ENCODE measurements at places on chromosomes 5 and 9.

GRCh38 chr9:137688725-137689124 is 69.9 kb downstream of the EHMT1 start:
- DNase-seq = no peak

GRCh38 chr9:127776195-127776923 is 2.1 kb downstream of the SH2D3C start:
- DNase-seq = peak; percentile 70

GRCh38 chr9:126261584-126262356 is 64.9 kb upstream of the MVB12B start:
- no peak for DNase-seq

DNA sequence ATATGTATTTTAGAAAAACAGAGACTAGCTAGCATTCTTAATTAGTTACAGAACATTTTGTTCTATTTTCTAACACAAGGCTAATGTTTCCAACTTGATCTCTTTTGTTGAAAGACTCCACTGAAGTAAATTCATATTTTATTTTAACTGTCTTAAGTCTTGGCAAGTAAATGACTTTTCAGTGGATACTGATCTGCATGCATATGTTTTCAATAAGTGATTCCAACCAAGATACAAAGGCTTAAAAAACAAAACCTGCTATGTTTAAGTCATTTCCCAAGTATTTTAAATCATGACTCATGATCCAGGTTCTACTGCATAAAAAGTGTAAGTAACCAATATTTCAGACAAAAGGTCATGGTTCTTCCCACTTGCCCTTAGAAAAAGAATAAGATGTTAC is 5.7 kb downstream of the CDO1 start:
- no peak for DNase-seq

DNA sequence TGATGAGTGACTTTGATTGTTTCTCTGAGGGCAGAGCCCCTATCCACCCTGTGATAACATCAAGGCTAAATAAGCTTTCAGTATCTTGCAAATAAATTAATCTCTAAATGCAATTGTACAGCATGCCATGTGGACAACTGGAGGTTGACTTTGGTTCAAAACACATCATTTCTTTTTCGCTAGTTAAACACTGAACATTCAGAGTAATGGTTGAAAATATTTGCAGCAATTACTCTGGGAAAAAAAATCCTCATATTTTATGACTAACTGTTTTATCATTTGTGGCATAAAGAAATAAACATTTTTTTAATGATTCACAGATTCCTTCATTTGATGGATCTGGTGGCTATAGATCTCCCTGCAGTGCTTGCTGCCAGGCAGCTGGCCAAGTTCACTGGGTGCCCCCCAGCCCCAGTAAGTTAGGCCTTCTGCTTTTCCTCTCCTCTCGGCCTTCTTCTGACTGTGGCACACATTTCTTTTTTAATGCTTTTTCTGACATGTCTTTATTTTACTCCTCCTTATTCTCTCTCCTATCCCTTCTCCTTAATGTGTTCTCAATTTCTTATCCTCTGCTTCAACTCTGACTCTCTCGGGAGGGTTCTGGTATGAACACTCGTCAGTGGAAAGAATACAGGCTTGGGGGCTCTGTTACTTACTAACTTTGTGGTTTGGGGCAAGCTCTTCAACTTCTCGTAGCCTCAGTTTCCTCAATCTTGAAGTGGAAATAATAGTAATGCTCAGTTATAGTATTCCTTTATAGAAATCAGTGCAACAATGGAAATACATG is 69.6 kb downstream of the ADAMTSL1 start:
- no peak for DNase-seq

DNA sequence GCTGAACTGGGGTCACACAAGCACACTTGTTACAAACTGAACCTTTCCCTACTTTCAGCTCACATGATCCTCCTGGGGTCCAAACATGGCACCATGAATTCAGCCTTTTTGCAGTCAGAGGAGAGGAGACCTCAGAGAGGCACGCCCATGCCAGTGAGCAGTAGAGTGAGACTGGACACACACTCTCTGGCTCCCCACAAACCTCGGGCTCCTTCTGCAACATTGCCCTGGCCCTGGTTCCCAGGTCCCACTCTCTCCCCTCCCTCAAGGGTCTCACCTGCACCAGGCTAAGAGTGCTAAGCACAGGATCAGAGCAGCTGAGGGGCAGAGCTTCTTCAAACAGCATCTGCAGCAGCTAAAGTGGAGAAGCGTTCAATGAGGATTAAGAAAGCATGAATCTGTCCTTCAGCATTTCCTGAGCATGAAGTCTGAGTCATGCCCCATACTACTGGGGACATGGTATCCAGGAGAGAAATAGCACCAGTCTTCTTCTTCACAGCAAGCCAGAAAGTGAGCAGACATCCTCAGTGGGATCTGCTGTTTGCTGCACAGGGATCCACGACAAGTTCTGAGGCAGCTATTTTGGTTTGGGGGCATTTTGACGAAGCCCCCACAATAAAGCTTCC is 27.2 kb downstream of the SLC35A4 start:
- peak; percentile 14 for DNase-seq

DNA sequence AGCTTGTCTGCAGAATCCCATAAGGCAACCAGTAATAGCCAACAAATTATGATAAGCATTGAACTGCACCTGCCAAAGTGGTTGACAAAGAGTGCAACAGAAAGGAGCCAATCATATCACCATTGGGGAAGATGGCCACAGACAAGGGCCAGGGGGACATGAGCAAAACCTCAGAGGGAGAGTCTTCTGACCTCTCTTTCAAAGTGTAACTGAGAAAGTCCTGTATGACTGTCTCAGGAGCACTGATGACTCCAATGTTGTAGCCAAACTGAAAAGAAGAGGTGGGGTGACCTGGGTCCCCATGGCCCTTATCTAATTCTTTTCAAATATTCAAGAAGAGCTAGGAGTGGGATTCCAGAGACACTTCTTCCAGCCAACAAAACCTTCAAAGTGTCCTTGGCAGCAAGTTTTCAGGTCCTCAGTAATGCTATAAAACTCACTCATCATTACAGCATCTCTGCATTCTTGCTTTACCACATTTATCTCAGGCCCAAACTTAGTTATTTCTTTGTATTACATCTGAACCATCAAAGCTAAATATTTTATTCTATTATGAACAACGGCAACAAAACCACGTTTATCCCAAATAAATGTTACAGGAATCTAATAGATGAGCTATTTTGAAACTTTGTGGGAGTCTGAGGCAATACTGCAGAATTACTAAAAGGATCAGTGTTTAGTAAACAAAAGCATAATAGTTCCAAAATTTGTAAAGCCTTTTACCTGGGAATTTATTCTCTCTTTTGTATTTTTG is 24.4 kb downstream of the FBLL1 start:
- no peak for DNase-seq

DNA sequence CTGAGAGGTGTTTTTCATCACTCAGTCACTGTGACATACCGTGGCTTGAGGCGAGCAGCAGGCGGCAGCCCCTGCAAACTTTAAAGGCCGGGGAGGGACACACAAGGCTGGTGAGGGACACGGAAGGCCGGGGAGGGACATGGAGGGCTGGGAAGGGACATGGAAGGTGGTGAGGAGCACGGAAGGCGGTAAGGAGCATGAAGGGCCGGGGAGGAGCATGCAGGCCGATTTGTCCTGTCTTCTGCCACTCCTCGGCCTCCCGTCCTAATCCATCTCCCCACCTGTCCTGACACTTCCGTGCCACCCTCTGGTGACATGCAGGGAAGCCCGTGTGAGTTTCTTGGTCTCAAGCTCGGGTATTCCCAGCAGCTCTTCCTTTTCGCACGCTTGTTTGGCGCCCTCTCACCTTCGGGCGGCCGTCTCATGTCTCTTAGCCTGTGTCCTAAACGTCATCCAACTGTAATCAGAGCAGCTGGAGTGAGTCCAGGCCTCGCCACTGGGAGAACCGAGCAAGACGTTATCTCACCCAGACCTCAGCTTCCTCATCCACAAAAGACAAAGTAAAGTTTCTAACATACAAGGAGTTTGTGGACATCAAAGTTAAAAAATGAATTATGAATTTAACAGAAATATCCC is 126.5 kb downstream of the MRPL36 start:
- no peak for DNase-seq

- DNase-seq = no peak
Observed at GRCh38 chr5:159157552-159157951, 51.8 kb downstream of the RNF145 start.

GRCh38 chr5:60366489-60366888 is 333.5 kb downstream of the DEPDC1B start:
- no peak for DNase-seq

DNA sequence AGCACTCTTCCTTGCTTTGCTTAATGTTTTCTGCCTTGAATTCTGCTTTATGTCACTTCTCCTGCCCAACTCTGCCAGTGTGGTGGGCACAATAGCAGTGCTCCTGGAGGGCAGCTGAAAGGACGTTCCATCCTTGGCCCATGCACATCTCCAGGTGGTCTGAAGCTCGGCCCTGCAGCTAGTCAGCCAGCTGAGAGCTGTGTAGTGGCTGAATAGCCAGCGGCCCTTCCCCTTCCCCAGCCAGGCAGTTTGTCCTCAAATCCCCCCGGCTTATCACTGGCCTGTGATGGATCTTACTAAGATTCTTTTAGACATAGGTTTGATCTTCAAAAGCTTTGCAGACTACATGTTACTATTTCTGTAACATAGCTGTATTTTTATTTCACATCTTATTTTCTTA is 42.7 kb upstream of the ANGPTL2 start:
- no peak for DNase-seq

DNA sequence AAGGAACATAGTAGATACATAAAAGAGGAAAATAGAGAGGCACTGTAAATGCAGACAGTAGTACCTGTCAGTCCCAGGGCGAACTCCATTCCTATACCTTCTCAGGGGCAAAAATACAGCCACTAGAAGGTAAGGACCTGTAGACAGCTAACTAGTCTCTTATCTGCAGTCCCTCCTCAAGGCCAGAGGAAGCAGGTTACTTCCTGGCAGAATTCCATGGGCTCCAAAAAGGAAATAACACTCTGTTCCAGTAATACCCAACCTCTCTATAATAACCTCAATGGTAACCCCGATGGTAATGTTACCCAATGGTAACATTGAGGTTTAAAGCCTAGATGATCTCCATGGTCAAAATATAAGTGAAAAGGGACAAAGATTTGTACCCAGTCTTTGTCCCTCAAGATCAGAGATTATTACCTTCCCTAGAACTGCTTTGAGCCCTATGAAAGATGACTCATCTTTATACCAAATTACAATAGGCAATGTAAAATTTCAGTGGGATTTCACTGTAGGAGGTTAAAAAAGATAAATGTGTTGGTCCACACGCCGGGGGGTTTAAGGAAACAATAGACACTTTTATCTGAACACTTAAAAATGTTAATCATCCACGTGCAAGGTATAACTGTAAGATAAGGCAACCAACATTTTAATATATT is 113.0 kb downstream of the DENND1A start:
- no peak for DNase-seq

- DNase-seq = peak; percentile 38
Observed at GRCh38 chr5:69368458-69369339, 621 bp downstream of the AK6 start.

GRCh38 chr9:7223981-7224380 is 466.2 kb downstream of the KDM4C start:
- DNase-seq = no peak

Data from AML-193 (cell line).